ENCODE measurements at places on chromosomes 2 and 18.

GRCh38 chr2:167749016-167749415 lies 498.4 kb downstream of the STK39 start:
- DNase-seq, result no peak

DNA sequence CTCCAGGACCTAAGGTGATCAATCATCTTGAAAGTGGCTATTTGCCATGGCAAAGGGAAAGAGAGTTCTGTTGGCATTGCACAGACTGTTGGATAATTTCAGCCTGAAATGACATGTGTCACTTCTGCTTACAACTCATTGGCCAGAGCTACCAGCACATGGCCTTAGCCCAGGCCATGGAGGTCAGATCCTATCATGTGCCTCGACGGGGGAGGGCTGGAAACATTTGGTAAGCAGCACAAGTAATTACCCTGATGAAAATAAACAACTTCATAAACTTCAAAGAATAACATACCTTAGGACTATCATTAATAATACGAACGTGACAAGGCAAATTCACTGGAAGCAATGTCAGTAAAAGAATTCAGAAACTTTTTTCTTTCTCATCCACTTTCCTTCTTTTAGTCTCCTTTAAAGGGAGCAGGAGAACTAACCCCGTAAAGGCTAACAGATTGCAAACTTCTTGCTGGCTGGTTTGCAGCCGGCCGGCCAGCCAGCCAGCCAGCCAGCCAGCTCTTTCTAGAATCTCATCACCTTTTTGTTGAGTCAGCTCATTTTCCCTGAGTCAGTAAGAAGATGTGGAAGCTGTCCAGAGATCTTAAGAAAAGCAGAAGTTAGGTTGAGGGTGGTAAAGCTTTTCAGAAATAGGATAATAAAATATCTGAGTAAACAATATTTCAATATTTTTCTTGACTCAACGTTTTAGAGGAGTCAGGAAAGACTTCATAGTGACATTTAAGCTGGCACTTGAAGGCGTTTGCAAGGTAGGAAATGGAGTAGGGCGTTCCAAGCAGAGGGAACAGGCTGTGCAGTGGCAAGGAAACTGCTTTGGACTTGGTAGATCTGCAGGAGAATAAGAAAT lies 31.9 kb downstream of the CNRIP1 start:
- peak; percentile 66 for DNase-seq

- no peak for DNase-seq
These were observed 603.4 kb downstream of the DSC3 start for GRCh38 chr18:30439174-30439573.

- DNase-seq, result no peak
These were observed 14.8 kb downstream of the KLHL29 start for GRCh38 chr2:23399674-23400261.

GRCh38 chr2:216692636-216693413 lies 2.5 kb downstream of the IGFBP5 start:
- peak; percentile 56 for DNase-seq

Measured in AG08395 (cell line).